ENCODE measurements at places on chromosomes 12 and 14. TPM values are rescaled to one million over a fixed set of nuclear protein-coding genes. Genes with fewer than 3 reads are reported as not detected.

DNA sequence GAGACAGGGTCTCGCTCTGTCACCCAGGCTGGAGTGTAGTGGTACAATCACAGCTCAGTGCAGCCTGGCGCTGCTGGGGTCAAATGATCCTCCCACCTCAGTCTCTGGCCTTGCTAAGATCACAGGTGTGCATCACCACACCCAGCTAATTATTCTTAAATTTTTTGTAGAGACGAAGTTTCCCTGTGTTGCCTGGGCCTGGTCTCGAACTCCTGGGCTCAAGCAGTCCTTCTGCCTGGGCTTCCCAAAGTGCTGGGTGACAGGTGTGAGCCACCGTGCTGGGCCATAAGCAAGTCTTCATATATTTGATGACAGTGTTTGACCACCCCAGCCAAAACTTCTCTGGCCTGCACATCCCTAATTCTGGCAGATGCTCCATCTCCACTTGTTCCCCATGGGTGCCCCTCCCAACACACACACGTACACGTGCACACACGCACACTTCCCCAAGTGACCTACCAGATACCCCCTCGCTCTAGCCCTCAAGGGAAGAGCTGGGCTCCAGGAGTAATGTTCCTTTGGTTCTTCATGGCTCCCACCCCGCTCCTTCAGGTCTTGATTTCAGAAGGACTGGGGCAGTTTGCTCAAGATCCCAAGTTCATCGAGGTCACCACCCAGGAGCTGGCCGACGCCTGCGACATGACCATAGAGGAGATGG lies 104.3 kb upstream of the FKBP4 start:
- DNase-seq = no peak

- no peak for DNase-seq
These were observed 132.7 kb downstream of the MSRB3 start for GRCh38 chr12:65411171-65411570.

DNA sequence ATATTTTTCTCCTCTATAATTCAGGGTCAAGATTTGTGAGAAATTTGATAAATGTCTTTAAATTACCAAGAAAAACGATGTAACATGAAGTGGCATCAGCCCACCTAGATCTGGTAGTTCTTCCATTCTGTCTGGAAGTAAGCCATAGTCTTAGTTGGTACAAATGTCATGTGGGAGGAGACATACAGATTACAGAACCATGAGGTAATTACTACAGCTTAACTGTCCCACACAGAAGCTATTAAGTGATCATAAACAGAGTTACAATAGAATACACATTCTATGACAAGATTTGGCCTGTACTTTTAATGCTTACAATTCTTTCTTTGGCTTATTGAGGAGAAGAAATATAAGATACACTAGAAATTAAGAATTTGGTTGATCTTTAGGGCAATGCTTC lies 13.7 kb upstream of the SIX1 start:
- no peak for DNase-seq

LALBA gene
- not detected for total RNA-seq

All from omental fat pad (tissue), 4 donors.